ENCODE measurements at places on chromosomes 3 and 15.

DNA sequence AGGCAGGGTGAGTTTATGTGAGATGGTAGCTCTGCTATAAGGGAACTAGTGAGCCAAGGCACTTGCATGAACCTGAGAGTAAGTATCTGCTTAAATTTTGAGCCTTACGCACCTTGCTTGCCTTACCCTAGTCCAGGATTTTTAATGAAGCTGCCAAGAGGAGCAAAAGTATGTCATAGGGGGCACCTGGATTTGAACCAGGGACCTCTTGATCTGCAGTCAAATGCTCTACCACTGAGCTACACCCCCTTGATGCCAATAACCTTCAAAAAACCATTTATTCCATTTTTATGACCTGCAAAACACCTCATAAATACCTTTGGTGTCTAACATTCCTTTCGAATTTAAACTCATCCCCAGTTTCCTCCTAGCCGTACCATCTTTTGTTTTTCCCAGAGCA is 88.3 kb upstream of the ACP3 start:
- no peak for DNase-seq

GRCh38 chr3:48432411-48433371 is 2.8 kb upstream of the PLXNB1 start:
- DNase-seq, result no peak

- DNase-seq, result no peak
Measured at GRCh38 chr15:70835841-70836240, 18.1 kb downstream of the LARP6 start.

- DNase-seq, result no peak
Measured at GRCh38 chr3:48633743-48634142, 1.5 kb downstream of the SLC26A6 start.

GRCh38 chr3:108287146-108287545 is 9.2 kb upstream of the HHLA2 start:
- no peak for DNase-seq
